ENCODE measurements at places on chromosomes 2 and 18. TPM values are rescaled to one million over a fixed set of nuclear protein-coding genes. Genes with fewer than 3 reads are reported as not detected.

DNA sequence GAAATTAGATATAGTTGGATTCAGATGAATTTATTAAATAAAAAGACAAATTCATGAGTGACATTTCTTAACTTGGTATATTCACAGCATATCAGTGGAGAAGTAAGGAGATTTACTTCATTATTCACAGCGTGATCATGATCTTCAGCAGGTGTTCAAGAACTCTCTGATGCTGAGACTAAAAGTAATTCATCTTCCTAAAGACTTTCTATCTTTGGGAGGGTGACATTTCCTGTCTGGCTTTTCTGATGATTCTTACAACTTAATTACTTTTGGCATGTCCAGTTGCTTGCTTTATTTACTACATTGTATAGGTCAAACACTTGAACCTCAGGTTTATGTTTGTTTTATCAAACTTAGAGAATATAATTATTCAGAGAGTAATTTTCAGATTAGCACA lies 224.6 kb downstream of the PLCL1 start:
- DNase-seq: no peak

DNA sequence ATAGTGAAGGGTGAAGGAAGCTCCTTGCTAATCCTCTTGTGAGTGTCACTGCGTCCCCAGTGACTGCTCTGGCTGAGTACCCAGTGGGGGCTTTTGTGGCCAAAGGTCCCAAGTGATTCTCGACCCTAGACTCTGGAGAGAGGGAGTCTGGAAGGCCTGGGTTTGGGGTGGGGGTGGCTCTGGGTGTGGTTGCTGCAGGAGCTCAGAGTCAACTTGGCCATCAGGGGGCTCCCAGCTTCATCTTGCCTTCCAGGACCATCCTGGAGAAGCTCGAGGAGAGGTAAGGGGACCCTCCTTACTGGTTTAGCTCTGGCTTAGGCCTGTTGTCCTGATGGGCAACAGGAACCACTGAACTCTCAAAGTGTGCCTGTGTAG lies 592 bp downstream of the PSD4 start:
- DNase-seq: no peak

- DNase-seq: no peak
These were observed 196.0 kb downstream of the IRS1 start for GRCh38 chr2:226603606-226604005.

- DNase-seq: no peak
These were observed 160.9 kb downstream of the DYSF start for GRCh38 chr2:71613953-71614925.

- DNase-seq: no peak
These were observed 83.5 kb downstream of the NCKAP1 start for GRCh38 chr2:182954789-182955188.

DNA sequence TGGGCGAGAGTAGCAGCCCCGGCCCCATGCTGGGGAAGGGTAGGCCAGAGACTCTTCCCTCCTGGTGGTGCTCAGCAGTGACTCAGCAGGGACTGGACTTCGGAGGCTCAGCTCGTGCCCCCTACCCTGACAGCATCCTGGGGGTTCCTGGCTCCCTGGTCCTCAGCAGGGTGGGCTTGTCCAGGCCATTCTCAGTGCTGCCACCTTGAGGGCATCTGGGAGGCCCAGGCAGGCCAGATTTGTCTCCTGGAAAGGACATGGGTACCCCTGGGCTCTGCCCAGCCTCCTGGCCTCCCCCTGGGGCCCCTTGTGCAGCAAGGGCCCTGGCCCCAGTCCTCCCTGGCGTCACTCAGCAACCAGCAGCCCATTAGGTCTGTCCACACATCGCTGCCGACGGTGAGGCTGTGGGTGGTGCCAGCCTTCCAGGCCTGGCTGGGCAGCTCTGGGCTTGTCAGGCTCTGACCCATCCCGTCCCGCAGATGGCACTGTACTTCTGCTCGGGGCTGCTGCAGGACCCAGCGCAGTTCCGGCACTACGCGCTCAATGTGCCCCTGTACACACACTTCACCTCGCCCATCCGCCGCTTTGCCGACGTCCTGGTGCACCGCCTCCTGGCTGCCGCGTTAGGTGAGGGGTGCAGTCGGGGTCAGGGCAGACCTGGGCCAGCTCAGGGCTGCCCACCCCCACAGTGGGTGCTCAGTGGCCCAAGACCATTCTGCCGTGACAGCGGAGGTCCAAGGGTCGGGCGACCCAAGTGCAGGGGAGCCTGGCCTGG lies 45.0 kb upstream of the ALPP start:
- no peak for DNase-seq

- no peak for DNase-seq
These were observed 254.0 kb upstream of the POU3F3 start for GRCh38 chr2:104599787-104600510.

DNA sequence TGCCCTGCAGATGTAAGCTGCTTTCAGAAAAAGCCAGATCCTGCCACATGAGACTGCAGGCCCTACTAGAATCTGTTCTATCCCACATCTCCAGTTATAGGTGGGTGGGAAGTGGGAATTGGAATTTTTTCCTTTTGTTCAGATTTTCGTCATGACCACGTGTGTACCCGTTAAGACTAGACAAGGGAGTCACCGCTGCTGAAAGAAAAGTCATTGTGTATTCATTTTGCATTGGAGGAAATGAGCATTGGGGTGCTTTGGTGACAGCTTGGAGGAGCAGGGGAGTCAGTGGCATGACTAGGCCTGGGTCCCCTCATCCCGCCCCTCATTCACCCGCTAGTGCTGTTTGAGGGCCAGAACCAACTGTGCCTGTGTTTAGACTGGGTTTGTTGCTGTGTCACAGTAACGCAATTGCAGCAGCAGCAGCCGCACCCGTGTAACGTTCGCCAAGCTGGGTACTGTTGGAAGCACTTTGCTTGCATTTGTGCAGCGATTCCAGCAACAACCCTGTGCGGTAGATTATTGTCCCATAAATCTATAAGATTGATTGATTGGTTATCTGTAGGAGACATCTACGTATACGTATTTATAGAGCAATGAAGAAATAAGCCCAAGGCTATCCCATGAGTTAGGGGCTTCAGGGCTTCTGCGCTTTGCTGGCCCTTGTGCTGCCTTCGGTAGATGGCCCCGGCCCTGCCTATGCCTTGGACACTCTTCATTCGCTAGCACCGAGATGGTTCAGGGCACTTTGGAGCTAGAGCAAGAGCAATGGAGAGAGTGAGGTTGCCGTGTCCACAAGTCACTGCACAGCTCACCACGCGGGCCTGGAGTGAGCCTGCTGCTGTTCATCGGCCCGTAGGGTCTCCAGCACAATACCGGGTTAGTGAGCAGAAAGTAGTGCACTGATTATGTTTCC lies 194.9 kb downstream of the AGAP1 start:
- no peak for DNase-seq

GRCh38 chr2:182897137-182897536 lies 30.7 kb upstream of the FRZB start:
- no peak for DNase-seq

- DNase-seq: no peak
These were observed 48.0 kb upstream of the TLK1 start for GRCh38 chr2:171208657-171209056.

- no peak for DNase-seq
These were observed 28.8 kb downstream of the INPP5D start for GRCh38 chr2:233088972-233089345.

DNA sequence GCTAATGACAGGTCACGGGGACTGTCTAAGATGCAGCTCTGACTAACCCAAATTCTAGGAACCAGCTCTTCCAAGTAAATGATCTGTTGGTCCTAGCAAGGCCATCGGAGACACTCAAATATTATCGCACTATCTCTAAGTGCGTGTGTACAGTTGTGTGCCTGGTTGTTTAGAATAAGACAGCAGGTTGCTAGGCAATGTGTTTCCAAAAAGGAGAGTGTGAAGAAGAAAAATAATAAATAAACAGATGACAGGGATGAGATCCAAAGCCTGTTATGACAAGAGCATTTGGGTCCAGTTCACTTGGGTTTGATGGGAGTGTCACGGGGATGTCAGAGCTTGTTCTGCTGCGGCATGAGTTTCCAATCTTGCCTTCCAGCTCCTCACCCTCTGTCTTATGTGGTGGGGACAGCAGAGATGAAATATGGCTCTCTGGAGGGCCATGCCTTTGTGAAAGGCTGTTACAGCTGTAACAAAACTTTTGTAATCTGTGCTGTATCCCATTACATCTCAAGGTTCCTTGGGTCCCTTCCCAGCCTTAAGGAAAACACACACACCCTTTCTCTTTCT lies 127.5 kb upstream of the TNP1 start:
- no peak for DNase-seq

DNA sequence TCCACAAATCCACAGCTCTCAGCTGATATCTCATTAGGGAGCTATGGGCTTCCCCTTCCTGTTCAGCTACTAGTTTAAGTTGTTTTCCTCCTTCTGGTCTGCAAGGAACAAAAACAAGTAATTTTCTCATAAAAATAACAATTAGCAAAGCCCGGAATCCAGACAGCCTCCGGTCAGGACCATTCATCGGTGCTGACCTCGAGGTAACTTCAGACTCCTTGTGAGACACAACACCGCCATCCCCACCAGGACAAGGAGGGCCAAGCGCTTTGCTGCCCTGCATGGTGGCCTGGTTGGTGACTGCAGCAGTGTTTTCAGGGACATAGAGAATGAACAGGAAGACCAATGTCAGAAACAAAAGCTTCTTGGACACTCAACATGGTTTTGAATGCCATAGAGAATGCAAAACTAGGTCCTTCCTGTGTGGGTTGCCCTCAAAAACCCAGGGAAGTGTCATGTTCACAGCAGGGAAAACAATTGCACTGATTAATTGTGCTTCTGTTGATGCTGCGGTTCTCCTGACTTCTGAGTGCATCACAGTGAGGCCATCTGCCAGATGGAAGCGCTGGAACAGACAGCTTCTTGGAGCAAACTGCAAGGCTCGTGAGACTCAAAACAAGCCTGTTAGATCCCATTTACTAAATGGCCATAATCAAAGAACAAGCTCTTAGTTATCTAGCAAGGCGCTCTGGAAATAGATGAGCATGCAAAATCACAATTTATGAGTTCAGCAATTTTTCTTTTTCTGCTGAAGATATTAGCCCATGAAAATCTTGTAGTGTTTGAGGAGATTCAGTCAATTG lies 77.1 kb downstream of the HS1BP3 start:
- DNase-seq: no peak

GRCh38 chr18:64099244-64099643 lies 49.6 kb downstream of the LINC00305 start:
- DNase-seq: no peak

GRCh38 chr2:227320305-227321094 lies 4.6 kb upstream of the MFF start:
- DNase-seq: no peak

DNA sequence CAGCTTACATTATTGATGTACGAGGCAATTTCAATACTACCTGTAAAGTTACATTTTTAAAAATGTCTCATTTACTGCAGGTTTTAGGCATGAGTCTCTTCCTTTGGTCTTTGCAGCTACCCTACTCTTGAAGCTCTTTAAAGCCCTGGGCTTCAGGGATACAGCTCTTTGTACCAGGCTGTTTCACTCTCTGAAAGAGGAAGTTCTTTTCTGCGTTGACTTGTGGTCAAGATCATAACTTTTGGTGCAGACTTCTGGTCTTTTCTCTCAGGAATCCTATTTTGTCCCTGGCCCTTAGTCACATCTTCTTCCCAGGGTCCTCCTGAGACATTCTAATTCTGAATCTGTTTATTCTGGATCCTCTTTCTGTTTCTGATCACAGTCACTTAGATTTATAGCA lies 16.6 kb upstream of the HRH4 start:
- DNase-seq: no peak

DNA sequence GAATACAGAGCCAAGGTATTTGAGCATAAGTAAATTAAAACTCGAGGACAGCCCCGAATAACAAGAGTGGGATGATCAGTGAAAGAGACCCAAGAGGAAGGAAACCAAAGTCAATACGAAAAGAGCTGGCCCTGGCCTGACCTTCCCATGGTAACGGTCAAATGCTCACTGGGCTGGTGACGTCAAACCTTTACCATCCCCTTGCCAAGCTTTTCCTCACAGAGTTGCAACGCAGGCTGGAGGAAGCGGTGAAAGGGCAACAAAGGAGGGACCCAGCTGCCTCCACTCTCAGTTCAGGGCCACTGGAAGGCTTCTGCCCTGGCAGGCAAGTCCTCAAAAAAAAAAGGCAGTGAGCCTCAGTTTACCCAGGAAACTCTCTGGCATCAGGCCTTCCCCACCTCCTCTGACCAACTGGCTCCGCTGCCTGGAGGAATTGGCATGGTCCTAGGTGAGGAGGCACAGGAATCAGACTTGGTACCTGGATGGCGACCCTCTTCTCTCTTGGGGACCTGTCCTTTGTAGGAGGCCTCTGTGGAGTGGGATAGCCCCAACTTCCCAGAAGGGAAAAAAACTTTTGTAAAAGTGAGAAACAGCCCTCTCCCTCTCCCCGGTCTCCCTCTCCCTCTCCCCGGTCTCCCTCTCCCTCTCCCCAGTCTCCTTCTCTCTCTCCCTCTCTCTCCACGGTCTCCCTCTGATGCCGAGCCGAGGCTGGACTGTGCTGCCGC lies 212.4 kb downstream of the ANAPC1 start:
- DNase-seq: no peak

DNA sequence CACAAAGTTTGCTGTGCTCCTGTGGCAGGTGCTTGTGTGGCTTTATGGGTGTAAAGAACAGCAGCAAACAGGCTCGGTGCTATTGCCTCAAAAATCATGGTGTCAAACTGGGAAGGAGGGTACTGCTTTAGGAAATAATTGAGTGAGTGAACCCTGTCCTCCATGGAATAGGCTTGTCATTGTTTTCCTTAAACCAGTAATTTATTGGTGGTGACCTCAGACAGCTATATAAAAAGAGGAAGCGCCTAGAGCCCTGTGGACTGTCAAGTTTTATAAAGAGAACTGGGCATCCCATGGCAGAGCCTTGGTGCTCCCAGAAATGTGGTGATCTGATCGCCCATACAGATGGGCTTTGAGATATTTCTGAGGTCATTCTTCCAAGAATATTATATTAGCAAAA lies 4.7 kb upstream of the CXCR4 start:
- DNase-seq: no peak

DNA sequence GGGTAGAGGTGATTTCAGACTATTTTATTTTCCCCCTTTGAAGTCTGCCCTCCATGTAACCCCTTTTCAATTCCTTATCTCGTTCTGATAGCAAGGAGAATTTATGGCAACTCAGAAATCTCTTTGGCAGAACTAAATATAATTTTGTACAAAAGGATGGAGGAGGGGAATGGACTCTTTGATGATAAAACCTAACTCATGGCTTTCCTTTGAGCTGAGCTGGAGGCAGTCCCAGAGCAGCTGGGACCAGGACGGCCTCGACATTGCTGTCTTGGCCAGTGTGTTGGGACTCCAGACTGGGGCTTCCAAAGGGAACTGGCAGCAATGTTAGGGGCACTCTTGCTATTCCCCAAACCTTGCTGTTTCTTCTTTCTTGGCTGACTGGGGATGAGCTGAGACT lies 47.7 kb downstream of the PAX8 start:
- no peak for DNase-seq

The CFLAR gene
- total RNA-seq: 178 TPM

The POTEI gene
- not detected for total RNA-seq

The DYNC1I2 gene
- total RNA-seq: 11.6 TPM

The ALPI gene
- total RNA-seq: not detected

The TUBA3E gene
- total RNA-seq: not detected

The ARHGAP28 gene
- not detected for total RNA-seq

The REG3G gene
- not detected for total RNA-seq

The SERPINB11 gene
- total RNA-seq: not detected

The GREB1 gene
- 0.22 TPM for total RNA-seq

The ATL2 gene
- 85.5 TPM for total RNA-seq

The BIRC6 gene
- total RNA-seq: 113 TPM

The COX7A2L gene
- 51.3 TPM for total RNA-seq

The C2orf78 gene
- total RNA-seq: not detected

The FER1L5 gene
- not detected for total RNA-seq

The ANKRD23 gene
- 10.4 TPM for total RNA-seq
